ENCODE measurements at places on chromosomes 1 and 21.

- no peak for DNase-seq
Measured at GRCh38 chr1:204511366-204511765, 4.8 kb upstream of the MDM4 start.

- DNase-seq, result peak; percentile 73
Measured at GRCh38 chr1:38028105-38028591, 15.6 kb downstream of the UTP11 start.

DNA sequence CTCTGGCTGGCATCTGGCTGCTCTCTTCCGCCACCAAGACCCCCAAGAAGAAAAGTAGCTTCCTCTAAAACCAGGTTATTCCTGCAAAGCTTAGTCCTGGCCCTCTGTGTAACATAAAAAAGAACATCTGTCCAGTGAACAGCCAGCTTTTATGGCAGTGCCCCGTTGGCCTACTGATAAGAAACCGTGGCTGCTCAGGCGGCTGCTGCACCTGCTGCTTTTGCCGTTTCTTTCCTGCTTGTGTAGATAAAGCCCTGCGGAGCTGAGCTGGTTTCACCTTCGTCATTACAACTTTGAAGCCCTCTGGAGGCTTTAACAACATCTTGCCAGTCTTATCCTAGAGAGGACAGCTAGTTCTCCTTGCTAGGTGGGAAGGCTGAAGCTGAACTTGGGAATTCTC is 20.5 kb downstream of the ELAPOR1 start:
- DNase-seq, result no peak

- DNase-seq, result no peak
Measured at GRCh38 chr1:236893626-236894545, 98.8 kb downstream of the MTR start.

GRCh38 chr1:172343240-172344160 is 77.0 kb upstream of the C1orf105 start:
- no peak for DNase-seq

DNA sequence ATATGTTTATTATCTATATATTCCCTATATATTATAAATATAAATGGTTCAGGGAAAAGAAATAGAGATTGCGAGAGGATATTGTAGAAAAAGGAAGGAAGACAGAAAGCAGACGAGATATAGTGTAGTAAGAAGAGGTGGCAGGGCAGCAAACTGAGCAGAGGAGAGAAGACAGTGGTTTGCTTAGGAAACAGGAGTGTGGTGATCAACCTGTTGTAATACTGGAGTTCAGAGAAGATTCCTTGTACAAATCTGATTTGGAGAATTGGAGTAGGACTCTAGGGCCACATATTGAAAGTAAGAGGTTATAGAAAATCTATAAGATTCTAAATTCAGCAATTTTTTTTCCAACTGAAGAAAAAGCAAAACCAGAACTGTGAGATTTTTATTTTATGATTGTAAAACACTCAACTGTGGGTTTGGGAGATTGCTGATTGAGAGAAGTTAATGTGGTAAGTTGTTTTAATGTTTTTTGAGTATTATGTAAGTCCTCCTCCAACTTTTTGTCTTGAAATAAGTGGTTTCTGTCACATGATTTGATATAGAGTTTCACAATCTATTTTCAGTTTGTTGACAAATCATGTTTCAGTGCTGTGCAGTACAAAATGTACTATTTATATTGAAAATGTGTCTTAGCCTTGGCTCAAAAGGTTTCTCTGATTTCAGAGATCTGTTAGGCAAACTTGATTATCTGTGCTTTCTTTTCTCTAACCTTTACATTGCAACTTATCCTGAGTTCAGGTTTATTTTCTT is 9.6 kb upstream of the AMY2B start:
- DNase-seq, result no peak

- no peak for DNase-seq
Measured at GRCh38 chr1:94463765-94464330, 45.7 kb downstream of the ABCD3 start.

GRCh38 chr1:101144671-101145448 is 92.0 kb upstream of the S1PR1 start:
- no peak for DNase-seq

- DNase-seq, result peak; percentile 16
Measured at GRCh38 chr1:159821171-159821867, 5.4 kb upstream of the SLAMF8 start.

DNA sequence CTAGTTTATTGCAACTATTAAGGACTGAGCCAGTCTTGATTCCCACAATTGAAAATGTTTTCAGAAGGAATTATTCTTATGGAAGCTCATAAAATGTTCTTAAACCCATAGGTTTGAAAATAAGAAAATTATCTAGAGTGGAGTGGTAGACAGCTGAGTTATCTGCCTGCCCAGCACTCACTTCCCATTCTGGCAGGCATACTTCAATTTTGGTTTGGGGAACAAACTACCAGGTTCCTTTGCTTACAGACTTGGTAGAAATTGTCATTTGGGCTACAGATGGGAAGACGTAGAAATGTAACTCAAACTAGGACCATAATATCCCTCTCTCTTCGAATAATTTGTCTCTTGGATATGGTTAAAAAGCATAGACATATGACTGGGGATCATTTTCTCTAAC is 18.4 kb downstream of the JUN start:
- no peak for DNase-seq

GRCh38 chr1:157073944-157074685 is 25.5 kb downstream of the ETV3L start:
- peak; percentile 30 for DNase-seq

DNA sequence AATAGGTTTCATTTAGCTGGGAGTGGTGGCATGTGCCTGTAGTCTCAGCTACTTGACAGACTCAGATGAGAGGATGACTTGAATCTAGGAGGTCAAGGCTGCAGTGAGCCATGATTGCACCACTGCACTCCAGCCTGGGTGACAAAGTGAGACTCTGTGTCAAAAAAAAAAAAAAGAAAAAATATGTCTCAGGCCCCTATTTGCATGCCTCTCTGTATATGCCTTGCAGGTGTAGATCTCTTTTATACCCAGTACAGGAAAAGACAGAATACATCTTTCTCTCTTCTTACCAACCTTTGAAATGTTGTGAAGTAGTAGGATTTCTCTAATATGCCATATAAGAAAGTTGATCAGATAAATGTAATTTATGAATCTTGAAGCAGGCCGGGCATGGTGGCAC is 6.4 kb downstream of the CNR2 start:
- no peak for DNase-seq

DNA sequence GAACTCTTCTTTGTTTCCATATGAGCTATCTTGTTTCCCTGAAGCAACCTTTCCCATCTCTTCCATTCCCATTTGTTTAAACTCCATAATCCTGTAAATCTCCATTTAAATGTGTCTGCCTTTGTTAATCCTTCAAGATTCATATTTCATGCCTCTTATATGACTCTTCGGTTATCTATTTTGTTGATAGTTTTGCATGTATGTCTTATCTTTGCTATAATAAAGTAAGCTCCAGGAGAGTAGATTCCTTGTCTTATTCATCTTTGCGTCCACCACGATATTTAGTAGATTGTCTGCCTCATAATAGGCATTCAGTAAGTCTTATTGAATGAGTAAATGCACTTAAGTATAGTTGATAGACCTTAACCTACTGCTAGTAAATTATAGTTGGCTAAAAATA is 18.4 kb downstream of the CLIC4 start:
- no peak for DNase-seq

DNA sequence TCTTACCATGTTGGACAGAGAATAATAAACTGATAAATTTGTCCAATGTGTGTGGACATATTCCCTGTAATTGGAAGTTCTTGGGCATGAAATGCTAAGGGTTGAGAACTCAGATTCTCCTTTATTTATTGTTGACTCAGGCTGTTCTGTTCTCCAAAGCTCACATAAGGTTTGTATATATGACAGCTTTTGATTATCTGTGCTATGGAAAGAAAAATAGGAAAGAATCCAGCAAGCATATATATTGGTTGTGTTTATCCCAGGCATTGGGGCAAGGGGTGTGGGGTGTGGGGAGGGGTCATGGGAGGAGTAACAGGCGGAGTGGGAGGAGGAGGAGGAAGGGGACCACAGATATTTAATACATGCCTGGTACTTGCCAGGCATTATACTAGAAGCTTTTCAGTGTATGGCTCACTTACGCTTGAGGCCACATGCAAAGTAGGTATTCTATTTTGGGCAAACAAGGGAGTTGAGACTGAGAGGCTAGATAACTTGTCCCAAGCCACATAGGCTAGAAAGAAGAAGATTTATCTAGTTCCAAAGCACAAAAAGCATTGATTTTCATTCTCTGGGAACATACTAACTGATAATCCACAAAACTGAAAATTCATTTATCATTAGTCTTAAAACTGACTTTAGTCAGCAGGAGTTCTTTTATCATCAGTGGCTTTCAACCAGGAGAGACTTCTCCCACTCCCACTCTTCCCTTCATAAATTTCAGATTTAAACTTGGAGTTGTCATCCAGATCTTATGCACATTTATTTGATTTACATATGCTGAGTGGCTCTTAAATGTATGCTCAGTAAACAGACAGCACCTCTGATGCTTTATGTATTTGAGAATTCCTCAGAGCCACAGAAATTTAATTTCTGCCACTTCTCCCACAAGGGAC is 27.2 kb downstream of the NGF start:
- DNase-seq, result no peak

- DNase-seq, result no peak
Measured at GRCh38 chr1:170261669-170262068, 115.9 kb downstream of the NTMT2 start.

GRCh38 chr1:221776495-221777301 is 34.8 kb upstream of the DUSP10 start:
- DNase-seq, result no peak

DNA sequence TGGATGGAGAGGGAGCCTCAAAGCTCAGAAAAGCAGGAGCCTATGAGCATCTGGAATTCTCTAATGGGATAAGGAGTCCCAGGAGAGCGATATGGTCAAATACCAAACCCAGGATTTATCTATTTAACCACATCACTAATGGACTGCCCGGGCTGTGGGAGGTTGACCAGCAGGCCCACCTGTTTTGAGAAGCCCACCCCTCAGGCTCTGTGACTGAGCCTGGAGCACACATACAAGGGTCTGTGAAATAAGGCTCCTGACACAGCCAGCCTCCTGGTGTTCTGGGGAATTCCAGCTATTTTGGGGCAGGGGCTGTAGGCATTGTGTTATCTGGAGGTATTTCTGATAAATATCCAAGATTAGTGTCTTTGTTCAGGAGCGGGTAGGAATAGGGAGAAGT is 132.0 kb upstream of the C1orf21 start:
- no peak for DNase-seq

DNA sequence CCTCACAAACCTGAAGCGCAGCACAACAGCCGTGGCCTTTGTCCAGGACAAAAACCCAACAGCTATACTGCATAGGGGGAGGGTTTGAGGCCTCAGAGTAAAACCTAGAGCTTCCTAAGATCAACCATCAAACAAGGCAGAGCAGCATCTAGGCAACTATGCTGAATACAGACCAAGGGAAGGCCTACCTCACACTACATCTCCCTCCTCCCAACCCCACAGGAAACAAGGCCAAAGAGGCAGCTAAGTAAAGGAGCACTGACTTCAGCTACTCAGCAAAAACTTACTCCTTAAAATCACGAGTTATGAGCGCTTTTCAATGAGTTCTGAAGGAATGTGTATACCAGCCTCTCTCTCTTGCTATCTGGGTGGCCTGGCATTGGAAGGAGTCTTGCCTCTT is 12.4 kb downstream of the XKR8 start:
- DNase-seq, result no peak

DNA sequence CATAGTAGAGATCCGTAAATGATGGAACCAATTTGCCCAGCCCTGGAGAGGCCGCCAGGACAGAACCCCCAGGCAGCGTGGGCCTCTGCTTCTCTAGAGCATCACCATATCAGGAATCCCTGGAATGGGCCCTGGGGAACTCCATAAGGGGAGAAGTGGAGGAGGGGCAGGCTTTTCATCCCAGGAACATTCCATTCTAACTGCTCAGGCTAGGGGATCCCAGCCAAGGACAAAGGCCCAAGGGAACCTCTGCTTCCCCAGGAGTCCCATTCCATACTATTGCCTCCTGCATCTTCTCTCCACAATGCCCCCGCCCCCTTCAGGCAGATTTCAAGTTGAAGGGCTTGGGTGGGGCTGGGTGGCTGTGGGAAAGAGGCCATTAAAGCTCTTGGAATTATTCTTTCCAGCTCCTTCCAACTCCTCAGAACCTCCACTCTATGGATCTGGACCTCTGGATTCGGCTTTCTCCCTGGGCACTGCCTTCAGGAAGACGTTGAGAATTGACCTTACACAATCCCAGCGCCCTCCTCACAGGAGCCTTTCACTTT is 6.0 kb downstream of the TRNP1 start:
- no peak for DNase-seq

DNA sequence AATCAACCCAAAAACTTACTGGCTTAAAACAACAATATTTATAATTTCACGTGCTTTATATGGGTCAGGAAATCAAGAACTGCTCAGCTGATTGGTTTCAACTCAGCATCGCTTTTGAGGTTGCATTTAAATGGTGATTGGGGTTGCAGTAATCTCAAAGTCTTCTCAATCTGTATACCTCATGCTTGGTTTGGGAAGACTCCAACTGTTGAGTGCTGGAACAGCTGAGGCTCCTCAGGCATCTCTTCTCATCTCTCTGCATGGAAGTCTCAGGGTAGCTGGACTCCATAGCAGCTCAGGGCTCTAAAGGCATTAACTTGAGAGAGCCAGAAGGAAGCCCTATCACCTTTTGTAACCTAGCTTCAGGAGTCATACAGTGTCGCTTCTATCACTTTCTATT is 35.1 kb downstream of the AK5 start:
- no peak for DNase-seq

DNA sequence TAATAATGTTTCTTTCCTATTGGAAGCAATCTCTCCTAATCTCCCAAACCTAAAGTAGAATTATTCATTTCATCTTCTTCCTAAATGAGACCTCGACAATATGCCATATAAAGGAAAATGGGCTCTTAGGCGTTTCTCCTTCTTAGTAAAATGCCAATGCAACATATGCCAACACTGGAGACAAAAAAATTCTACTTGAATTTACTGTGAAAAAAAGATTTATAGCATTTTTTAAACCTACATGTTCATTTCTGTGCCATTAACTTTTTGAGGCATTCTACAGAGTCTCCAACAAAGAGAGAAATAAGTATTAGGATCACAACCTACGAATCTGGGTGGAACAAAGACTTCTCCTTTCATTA is 1.3 kb downstream of the WDR47 start:
- DNase-seq, result no peak

DNA sequence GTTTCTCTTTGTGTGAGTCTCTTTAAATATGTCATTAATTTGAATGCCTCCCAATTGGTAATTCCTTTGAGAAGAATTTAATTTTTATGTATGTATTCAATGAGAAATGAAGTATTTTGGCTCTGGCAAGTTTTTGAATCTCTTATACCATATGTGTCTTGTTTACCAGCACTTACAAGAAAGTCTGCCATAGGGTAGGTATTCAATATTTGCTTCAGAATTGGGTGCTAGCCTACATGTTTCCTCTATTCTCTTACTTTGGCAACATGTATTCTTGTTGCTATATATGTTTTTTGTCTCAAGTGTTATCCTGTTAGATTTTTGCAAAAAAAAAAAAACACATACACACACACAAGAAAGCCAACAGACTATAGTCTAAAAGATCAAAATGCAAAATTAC is 350.5 kb upstream of the PRMT6 start:
- DNase-seq, result no peak

Data from stimulated activated CD4-positive, alpha-beta T cell treated with anti-CD3 and anti-CD28 coated beads, Interleukin-15, amount 100 ng/mL, for 48 hours (primary cell).